ENCODE measurements at places on chromosomes 3 and 15. TPM values are rescaled to one million over a fixed set of nuclear protein-coding genes. Genes with fewer than 3 reads are reported as not detected.

Gene ZNF860
- total RNA-seq, result 0.80 TPM

Gene SEMA3G
- 3.8 TPM for total RNA-seq

Gene STAB1
- 4.6 TPM for total RNA-seq

DNA sequence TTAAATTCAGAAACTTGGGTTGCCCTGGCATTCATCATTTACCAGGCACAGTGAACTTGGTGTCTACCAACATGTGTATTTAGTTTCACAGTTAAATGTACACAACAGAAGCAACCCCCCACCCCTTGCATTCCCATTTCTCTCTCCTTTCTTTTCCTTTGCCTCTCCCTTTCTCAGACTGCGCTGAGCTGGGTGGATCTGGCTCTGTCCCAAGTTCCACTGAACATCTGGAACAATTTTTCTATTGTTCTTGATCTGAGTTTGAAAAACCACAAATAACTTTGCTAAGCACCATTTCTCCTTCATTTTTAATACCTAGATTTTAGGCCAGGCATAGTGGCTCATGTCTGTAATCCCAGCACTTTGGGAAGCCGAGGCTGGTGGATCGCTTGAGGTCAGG is 242.2 kb downstream of the ABHD5 start:
- H3K4me3 ChIP-seq, result no peak overlapping the region
- peak; percentile 19 for DNase-seq
- H3K27ac ChIP-seq, result no peak overlapping the region
- no peaks in the 10 kb centered on the region for H3K27me3 ChIP-seq
- no peaks in the 10 kb centered on the region for H3K36me3 ChIP-seq
- no peaks in the 10 kb centered on the region for H3K4me1 ChIP-seq

DNA sequence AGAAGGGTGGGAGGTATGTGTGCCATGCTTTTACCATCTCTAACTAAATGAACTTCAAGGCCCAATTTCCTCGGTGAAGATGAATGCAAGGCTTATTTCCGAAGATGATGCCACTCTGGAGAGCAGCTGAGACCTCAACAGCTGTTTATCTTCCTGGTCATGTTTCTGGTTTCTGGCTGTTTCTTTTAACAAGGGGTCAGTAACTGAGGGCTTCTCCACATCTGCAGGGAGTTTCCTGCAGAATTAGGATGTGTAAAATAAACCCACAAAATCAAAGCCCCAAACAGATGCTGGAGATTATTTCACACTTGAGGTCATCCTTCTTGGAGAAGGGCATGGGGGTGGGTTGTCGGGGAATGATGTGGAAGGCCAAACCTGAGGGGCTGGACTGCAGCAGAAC is 220.3 kb downstream of the THSD4 start:
- no peaks in the 10 kb centered on the region for H3K27me3 ChIP-seq
- H3K27ac ChIP-seq, result no peak overlapping the region
- DNase-seq, result no peak
- peaks cover 8% of the 10 kb centered on the region for H3K4me1 ChIP-seq
- H3K36me3 ChIP-seq, result no peaks in the 10 kb centered on the region

GRCh38 chr3:192275741-192276355 is 451.5 kb downstream of the FGF12 start:
- H3K4me1 ChIP-seq, result no peaks in the 10 kb centered on the region
- H3K4me3 ChIP-seq, result no peak overlapping the region
- no peak overlapping the region for H3K27ac ChIP-seq
- DNase-seq, result no peak
- H3K36me3 ChIP-seq, result no peaks in the 10 kb centered on the region

DNA sequence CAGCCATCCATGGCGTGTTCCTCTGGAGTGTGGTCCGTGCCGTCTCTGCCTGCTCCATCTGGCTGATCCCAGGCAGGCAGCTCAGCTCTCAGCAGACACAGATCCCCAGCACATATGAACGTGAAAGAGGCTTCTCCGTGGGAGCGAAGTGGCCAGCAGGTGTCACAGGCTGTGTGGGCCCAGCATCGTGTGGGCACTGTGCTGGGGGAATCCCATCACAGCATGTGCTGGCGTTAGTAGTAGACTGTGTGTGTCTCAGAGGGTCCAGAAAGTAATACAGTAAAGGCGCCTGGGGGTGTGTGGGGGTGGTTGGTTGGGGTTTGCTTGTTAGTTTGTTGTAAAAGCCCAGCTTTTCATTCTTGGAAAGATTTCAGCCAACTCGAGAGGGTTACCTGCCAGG is 147.6 kb downstream of the IGF1R start:
- no peak overlapping the region for H3K27ac ChIP-seq
- H3K27me3 ChIP-seq, result no peaks in the 10 kb centered on the region
- peaks cover 57% of the 10 kb centered on the region for H3K4me1 ChIP-seq
- no peak overlapping the region for H3K4me3 ChIP-seq
- H3K36me3 ChIP-seq, result no peaks in the 10 kb centered on the region

GRCh38 chr3:188037965-188038581 is 115.9 kb upstream of the LPP start:
- no peaks in the 10 kb centered on the region for H3K27me3 ChIP-seq
- peaks cover 18% of the 10 kb centered on the region for H3K4me1 ChIP-seq
- H3K4me3 ChIP-seq, result no peak overlapping the region
- peak; percentile 56 for DNase-seq
- no peaks in the 10 kb centered on the region for H3K36me3 ChIP-seq
- H3K27ac ChIP-seq, result peak overlapping the region; percentile 76

GRCh38 chr15:83209333-83209732 is 1.7 kb upstream of the HDGFL3 start:
- no peak for DNase-seq
- no peak overlapping the region for H3K4me3 ChIP-seq
- H3K4me1 ChIP-seq, result peaks cover 12% of the 10 kb centered on the region
- no peaks in the 10 kb centered on the region for H3K27me3 ChIP-seq

- DNase-seq, result no peak
- no peaks in the 10 kb centered on the region for H3K4me1 ChIP-seq
- no peaks in the 10 kb centered on the region for H3K36me3 ChIP-seq
- H3K4me3 ChIP-seq, result no peak overlapping the region
- no peak overlapping the region for H3K27ac ChIP-seq
Observed at GRCh38 chr15:49343546-49343945, 79.5 kb upstream of the FGF7 start.

DNA sequence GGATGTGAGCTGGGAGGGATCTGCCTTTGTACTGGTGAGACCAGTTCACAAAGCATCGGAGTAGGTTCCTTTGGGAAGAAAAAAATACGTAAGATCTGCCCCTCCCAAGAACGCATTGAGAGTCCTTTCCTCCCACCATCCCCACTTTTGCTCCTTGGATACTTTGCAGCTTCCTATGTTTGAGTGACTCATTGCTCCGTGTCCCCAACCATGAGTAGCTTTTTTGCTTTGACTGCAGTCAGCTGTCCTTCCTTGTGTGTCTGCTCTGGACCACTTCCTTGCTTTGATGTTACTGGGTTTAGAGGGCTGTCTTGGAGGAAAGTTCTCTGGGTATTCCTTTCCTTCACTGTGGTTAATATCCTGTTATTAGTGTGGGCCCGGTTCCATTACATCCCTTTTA is 43.2 kb upstream of the PTPN23 start:
- no peaks in the 10 kb centered on the region for H3K4me1 ChIP-seq
- DNase-seq, result no peak
- H3K27me3 ChIP-seq, result no peaks in the 10 kb centered on the region
- no peak overlapping the region for H3K4me3 ChIP-seq
- H3K27ac ChIP-seq, result no peak overlapping the region

- peaks cover 28% of the 10 kb centered on the region for H3K4me1 ChIP-seq
- H3K36me3 ChIP-seq, result no peaks in the 10 kb centered on the region
- H3K4me3 ChIP-seq, result no peak overlapping the region
- peak; percentile 54 for DNase-seq
- no peak overlapping the region for H3K27ac ChIP-seq
- H3K27me3 ChIP-seq, result no peaks in the 10 kb centered on the region
Observed at GRCh38 chr3:12440927-12441714, 43.2 kb upstream of the TSEN2 start.

GRCh38 chr15:22949074-22949547 is 31.1 kb downstream of the CYFIP1 start:
- peak overlapping the region; percentile 26 for H3K27ac ChIP-seq
- DNase-seq, result peak; percentile 62
- no peaks in the 10 kb centered on the region for H3K36me3 ChIP-seq
- H3K4me3 ChIP-seq, result no peak overlapping the region
- H3K4me1 ChIP-seq, result peaks cover 5% of the 10 kb centered on the region
- no peaks in the 10 kb centered on the region for H3K27me3 ChIP-seq

DNA sequence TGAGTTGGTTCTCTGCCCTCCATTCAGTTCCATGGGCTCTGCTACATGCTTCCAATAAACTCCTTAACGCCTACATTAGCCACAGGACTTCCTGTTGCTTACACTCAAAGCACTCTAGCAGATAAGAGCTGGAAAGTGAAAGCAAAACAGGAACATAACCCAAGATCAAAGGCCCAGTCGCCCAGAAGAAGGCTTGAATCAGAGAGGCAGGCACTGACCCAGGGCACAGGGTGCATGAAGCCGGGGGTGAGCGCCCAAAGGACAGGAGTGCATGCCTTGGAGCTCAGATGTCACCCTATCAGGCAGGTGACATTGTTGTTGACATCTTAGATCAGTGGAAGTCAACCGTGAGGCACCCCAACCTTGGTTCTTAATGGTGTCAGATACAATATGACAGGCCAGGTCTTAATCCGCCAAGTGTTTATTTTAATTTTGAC is 235.1 kb downstream of the UACA start:
- H3K4me1 ChIP-seq, result peaks cover 19% of the 10 kb centered on the region
- no peak overlapping the region for H3K27ac ChIP-seq
- H3K4me3 ChIP-seq, result no peak overlapping the region
- H3K27me3 ChIP-seq, result peaks cover 5% of the 10 kb centered on the region

DNA sequence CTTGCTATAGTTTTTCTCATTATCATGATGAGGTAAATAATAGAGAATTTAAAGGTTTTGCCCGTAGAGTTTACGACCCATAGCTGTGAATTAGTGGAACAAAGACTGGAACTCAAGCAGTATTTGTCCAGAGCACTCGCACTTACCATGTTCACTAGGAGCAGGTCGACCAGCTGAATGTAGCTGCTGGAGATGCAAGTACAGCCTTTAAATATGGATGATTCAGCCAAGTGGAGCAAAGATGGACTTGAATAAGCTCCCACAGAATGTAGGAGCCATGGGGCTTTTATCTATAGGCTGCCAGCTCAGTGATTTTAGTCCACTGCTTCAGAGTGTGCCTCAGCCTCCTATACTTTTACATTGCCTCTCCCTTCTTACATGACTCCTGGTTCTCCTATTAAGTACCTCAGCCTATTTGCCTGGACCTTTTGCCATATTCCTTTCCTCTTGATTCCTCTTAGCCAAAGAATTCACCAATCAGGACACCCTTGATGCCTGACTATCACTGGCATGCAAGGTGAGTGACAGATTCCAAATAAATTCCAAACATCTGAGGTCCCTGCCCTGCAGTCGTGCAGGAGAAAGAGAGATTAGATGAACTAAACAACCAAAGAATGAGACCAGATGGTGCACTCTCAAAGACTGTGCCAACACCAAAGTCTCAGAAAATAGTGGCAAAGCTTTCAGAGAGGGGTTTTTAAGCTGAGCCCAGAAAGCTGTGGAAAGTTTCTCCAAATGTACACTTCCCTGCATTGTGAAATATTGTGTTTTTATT is 3.9 kb downstream of the MKRN3 start:
- no peaks in the 10 kb centered on the region for H3K4me1 ChIP-seq
- no peak for DNase-seq
- H3K36me3 ChIP-seq, result no peaks in the 10 kb centered on the region
- H3K27ac ChIP-seq, result no peak overlapping the region
- H3K27me3 ChIP-seq, result no peaks in the 10 kb centered on the region
